Stimulated activated CD4-positive, alpha-beta T cell treated with anti-CD3 and anti-CD28 coated beads, TNF-alpha, amount 100 ng/mL, for 24 hours (primary cell): ENCODE measurements at places on chromosomes 3 and 15.

DNA sequence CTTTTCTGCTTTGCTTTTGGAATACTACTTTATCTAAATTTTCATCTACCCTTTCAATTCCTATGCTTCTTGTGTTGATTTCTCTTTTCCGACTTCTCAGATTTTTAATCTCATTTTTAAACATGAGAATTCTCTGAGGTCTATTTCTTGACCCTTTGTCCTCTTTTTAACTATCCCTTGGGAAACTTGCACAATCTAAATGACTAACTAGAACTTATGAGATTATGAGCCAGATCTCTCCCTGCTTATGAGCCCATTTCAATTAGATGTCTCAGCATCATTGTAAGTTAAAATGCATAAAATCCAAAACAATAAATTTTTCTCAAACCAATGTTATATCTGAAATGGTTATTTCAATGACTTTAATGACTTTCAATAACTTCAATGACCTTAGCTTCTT is 296.9 kb upstream of the AGTR1 start:
- DNase-seq = no peak

- no peak for DNase-seq
These were observed 42.2 kb upstream of the GNB5 start for GRCh38 chr15:52233405-52233804.

GRCh38 chr3:115581362-115582135 is 41.8 kb upstream of the GAP43 start:
- no peak for DNase-seq

DNA sequence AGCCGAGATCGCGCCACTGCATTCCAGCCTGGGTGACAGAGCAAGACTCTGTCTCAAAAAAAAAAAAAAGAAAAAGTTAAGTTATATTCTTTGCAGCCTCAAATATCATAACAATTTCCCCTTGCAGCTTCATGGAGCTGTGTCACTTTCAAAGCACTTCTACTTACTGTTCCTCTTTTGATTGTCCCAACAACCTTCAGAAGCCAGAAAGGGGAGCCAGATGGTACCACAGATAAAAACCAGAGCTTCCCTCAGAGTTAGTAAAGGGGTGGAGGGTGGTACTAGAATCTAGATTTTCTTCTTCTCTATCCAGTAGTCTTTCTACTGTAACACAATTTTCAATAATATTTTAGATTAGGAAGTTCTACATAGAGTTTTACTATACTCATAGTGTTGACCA is 188.8 kb downstream of the TAFA4 start:
- DNase-seq = no peak

DNA sequence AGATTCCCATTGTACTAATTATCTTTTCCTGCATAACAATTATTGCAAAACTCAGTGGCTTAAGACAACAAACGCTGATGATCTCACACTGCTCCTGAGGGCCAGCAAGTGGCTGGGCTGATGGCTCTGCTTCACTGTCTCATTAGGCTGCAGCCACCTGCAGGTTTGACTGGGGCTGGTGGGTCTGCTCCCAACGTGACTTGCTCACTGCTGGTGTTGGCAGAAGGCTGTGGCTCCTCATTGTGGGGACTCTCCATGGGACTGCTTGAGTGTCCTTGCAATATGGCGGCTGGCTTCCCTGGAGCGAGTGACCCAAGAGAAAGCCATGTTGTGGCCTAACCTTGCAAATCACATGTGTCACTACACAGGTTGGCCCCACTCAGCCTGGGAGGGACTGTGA is 71.1 kb downstream of the PLXNA1 start:
- DNase-seq = no peak

- DNase-seq = no peak
These were observed 11.8 kb downstream of the CAPN3 start for GRCh38 chr15:42371096-42371495.

- no peak for DNase-seq
These were observed 45.2 kb upstream of the FILIP1L start for GRCh38 chr3:100159331-100160153.

- DNase-seq = peak; percentile 20
These were observed at the start of gene CA12 for GRCh38 chr15:63381301-63382204. Gene CA12 (minus strand): TSS chr15:63381846. CDS start chr15:63381720, 126 bp downstream.

DNA sequence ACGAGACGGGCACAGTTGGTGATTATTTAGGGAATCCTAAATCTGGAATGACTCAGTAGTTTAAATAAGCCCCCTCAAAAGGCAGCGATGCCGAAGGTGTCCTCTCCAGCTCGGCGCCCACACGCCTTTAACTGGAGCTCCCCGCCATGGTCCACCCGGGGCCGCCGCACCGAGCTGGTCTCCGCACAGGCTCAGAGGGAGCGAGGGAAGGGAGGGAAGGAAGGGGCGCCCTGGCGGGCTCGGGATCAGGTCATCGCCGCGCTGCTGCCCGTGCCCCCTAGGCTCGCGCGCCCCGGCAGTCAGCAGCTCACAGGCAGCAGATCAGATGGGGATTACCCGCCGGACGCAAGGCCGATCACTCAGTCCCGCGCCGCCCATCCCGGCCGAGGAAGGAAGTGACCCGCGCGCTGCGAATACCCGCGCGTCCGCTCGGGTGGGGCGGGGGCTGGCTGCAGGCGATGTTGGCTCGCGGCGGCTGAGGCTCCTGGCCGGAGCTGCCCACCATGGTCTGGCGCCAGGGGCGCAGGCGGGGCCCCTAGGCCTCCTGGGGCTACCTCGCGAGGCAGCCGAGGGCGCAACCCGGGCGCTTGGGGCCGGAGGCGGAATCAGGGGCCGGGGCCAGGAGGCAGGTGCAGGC is 318.0 kb downstream of the FGF12 start:
- no peak for DNase-seq

DNA sequence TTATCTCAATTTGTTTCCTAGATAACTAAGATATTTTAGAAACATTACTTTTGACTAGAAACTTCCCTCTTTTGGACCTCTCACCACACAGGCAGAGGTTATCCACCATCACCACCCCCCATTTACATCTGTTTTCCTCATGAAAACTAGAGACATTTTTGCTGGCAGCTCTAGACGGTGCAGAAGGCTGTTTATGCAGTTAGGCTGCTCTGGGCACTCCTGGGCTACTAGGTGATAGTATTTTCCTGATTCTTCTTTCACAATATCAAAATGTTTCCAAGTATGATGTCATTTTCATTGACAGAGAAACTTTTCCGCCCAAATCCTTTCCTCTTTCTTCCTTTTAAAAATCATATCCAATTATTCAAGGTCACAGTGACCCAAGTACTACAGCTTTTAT is 67.1 kb downstream of the PLOD2 start:
- no peak for DNase-seq

- no peak for DNase-seq
These were observed 118.2 kb upstream of the THBS1 start for GRCh38 chr15:39462691-39463090.

DNA sequence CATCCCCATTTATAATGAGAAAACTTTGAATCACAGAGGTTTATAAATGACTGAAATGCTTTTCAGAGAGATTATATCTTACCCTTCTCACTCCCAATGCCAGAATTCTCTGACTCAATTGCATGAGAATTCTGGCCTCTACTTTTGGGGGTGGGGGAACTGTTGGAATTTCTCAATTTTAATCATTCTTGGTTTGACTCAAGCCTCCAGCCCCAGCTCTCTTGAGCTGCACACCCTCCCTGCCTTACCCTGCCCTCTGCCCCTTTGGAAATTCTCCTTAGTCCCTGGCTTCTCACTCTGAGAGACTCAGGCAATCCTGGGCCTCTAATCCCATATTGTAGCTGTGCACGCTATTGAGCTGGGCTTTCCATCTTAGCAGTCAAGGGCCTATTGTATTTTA is 44.2 kb downstream of the ZNF589 start:
- no peak for DNase-seq

DNA sequence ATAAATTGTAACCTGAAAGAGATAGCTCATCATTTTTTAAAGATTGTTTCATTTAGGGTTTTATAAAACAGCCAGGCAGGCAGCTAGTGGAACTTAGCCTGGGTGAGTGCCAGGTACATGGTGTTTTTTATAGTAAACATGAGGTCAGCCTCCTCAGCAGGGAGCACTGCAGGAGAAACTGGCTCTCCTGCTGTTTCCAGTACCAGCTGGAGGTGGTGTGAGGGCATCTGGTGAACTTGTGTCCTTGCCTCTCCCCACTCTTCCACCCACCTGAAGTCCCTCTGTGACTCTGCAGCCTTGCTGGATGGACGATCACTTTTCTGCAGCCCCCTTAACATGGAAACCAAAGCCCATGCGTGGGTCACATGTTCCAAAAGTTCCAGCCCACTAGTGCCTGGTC is 128.4 kb downstream of the FAM174B start:
- no peak for DNase-seq

DNA sequence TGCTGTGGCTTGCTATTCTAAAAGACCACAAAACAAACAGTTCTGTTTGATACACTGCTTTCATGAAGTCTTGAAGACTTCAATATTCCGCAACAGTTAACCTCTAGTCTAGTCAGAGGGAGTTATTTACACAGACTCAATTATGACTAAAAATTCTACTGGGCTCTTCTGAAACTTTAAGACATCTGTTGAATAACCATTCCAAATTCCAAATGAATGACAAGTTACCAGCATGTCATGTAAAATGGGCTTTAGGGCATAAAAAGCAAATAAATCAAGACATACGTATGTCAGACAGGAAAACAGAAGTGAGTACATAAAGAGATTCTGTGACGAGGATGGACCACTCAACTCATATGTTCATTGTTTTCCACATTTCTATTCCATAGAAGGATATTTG is 93.9 kb downstream of the PLOD2 start:
- DNase-seq = no peak

GRCh38 chr15:88833731-88834100 is 30.5 kb downstream of the ACAN start:
- no peak for DNase-seq

- no peak for DNase-seq
These were observed 45.0 kb upstream of the WWTR1 start for GRCh38 chr3:149702691-149703441.

- DNase-seq = no peak
These were observed 34.4 kb downstream of the RPL39L start for GRCh38 chr3:187104933-187105332.

GRCh38 chr3:59759298-59760031 is 709.6 kb upstream of the CFAP20DC start:
- DNase-seq = no peak

DNA sequence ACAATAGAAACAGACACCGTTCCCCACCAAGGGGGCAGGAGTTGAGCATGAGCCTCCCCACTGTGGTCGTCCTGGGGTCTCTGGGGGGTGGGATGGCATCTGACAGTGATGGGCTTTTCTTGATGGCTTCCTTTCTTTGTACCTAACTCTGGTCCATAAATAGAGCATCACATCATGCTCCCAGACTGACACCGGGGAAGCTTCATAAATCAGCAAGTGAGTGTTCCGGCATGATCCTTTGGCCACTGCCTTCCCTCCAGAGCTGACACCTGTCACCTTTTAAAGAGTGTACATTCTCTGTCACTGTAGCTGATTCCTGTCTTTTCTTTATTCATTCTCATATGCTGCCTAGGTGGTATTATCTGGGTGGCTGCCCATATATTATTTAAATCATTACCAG is 129.9 kb downstream of the ROBO2 start:
- DNase-seq = no peak

DNA sequence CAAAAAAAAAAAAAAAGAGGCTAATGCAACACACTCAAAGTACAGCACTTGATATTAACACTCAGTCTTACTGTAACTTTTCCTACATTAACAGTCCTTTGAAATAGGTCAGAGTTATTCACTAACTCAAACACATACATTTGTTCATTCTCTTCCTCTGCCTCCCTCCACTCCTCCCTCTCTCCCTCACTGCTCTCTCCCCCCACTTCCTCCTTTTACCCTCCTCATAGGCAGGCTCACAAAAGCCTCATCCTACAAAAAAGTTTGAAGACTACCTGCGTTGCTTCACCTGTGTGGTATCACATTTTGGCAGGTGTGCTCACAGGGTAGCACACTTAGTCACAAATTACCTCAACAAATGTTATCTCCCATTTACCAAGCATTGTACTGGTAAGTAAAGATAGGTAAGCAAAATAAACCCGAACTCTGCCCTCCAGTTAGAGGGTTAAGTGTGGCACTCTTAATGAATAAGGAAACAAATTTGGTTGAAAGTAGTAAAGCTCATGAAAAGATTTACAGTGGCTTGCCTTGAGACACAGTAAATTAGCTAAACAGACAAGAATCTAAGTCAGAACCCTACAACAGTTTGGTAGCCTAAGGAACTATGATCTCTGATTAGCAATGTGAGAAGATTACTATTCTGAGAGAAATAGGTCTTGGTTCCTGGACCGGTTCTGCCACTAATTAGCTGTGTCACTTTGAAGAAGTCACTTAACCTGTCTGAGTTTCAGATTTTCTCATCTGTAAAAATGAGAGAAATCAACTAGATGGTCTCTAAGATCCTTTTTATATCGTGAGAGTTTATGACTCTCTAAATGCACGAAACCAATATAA is 151.0 kb upstream of the MLF1 start:
- no peak for DNase-seq

DNA sequence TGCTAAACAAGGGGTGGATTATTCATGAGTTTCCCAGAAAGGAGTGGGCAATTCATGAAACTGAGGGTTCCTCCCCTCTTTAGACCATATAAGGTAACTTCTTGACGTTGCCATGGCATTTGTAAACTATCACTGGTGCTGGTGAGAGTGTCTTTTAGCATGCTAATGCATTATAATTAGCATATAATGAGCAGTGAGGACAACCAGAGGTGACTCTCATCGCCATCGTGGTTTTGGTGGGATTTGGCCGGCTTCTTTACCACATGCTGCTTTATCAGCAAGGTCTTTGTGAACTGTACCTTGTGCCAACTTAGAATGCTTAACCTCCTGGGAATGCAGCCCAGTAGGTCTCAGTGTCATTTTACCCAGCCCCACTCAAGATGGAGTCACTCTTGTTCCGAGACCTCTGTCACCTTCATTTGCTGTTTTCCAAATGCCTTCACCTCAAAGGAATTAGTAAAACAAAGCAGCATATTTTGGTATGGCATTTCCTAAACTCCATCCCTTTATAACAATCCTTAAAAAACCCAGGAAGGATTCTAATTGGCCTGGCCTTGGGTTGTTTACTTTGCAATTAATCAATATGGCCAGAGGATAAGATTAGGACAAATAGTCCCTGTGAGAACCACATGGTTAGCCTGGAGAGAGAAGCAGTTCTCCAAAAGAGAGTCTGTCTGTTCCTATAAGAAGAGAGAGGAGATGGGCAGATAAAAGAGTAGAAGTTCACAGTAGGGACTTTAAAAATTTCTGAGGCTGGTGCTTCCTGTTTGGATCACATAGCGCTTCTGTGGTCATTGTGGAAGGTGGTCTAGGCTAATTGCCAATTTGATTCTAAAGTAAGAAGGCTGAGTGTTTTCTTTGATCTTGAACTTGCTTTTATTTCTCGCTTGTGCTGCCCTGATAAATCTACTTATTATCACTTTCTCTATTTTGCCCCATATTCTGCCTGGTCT is 155.2 kb upstream of the EOMES start:
- DNase-seq = no peak
